ENCODE measurements at places on chromosomes 5 and 9.

- no peak for DNase-seq
Observed at GRCh38 chr5:155625897-155626543, 612.5 kb downstream of the KIF4B start.

DNA sequence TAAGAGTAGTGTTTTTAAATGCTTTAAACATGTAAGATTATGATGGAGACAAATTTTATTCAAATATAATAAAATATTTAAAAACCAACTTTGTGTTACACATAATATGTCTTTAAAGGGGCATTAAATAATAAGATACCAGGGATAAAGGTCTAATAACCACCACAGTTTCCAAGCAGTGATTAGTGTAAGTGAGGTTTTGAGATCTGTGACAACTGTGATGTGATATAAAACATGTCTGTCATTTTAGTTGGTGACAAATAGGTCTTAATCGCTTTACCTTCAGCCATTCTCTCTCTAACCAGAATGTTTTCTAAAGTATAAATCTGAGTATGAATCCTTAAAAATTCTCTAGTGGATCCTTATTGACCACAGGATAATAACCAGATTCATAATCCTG, 28.1 kb downstream of the PPIP5K2 start:
- DNase-seq: no peak

- DNase-seq: no peak
Observed at GRCh38 chr9:21385131-21385670, at the start of gene IFNA2. Gene IFNA2 (minus strand): TSS chr9:21385398. CDS start chr9:21385329, 69 bp downstream.

DNA sequence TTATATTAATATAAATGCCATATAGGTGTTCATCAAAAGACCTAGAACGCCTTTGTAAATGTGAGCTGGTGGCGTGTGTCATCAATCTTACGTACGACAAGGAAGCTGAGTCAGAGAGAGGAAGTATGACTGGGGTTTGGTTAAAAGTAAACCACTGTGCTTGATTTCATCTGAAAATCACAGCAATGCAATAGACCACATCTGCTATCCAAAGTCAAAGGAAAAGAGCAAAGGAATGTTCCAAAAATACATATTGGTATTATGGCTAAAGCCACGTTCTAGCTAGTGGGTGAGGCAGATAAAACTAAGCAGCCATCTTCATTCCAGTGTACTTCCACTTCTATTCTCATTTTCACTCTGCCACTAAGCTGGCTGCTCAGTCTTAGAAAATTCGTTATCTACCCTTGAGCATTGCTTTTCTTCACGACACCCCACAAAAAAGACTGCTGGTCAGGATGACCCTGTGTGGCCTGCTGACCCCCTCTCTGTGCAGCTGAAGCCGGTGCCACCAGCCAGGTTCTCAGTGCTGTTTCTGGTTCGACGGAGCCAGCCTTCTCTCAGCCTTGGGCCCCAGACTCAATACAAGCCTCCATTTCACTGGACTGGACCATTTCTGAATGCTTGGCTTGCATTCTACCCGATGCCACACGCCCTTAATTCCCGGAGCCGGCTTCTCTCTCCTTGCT, 23.8 kb downstream of the SHC3 start:
- DNase-seq: no peak

DNA sequence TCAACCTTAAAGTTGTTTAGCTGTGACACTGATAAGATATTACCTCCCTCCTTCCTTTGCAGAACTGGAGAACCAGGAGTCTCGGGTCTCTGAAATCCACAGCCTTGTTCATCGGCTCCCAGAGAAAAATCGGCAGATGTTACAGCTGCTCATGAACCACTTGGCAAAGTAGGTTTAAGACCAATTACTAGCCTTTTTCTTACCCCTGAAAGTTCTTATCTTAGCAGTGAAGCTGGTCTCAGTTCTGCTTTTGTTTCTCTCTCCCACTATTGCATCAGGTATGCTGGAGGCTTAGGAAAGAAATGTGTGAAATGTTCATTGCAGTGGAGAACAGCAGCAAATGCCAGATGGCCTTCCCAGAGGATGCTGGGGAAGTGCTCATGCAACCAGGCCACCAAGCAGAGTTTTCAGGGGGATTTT, 287.4 kb downstream of the ARHGAP26 start:
- no peak for DNase-seq

- DNase-seq: peak; percentile 72
Observed at GRCh38 chr5:39424736-39425637, at the start of gene DAB2. Gene DAB2 (minus strand): TSS chr5:39424980. CDS start chr5:39394320, 30,660 bp downstream.

Measured in epithelial cell of proximal tubule (primary cell).